Stimulated activated CD4-positive, alpha-beta T cell treated with anti-CD3 and anti-CD28 coated beads, TNF-alpha, amount 100 ng/mL, for 1 hour (primary cell): ENCODE measurements at places on chromosomes 4 and X.

- no peak for DNase-seq
These were observed 434.6 kb downstream of the PCDH11X start for GRCh38 chrX:92213786-92214185.

GRCh38 chr4:104032896-104033295 is 313.1 kb upstream of the TACR3 start:
- DNase-seq = no peak

DNA sequence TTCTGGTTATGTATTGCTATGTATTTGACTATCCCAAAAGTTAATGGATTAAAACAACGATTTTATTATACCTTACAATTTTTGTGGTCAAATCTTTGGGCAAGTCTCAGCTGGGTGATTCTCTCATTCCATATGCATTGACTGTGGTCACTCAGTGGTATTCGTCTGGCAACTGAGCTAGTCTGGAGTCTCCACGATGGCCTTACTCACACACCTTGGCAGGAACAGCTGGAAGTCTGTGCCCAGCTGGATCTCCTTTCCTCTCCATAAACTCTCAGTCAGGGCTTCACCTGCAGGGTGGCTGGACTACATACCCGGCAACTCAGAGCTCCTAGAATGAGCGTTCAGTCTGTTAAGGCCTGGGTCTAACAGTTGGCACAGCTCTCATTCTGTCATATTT is 141.1 kb upstream of the WDFY3 start:
- no peak for DNase-seq

DNA sequence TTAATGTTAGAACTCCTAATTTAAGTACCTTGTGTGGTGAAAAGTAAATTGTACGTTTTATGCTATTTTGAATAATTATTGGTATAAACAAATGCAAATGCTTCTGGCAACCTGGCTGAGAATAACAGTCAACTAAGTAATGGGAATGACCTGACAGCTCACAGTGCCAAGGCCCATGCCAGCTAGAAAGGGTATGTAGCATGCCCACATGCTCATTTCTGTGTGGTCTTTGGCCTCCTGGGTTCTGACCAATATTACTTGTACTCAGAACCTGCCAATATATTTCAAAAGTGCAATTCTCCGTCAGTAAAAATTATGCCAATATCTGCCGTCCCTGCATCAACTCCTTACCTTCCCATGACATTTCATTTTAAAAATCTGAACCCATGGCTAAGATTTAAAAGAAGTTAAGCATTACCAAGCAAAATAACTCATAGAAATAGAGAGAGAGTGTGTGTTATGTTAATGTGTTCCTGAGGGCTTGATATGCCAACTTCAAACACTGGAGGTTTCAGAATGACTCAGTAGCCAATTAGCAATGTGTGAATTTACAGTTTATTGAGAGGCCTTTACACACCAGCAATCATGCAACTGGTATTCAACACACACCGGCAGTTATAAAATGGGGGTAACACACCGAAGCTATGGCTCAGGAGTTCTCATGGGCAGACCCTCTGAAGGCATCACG is 820.8 kb downstream of the FSTL5 start:
- DNase-seq = no peak

GRCh38 chr4:38600575-38600974 is 63.4 kb upstream of the KLF3 start:
- DNase-seq = no peak

DNA sequence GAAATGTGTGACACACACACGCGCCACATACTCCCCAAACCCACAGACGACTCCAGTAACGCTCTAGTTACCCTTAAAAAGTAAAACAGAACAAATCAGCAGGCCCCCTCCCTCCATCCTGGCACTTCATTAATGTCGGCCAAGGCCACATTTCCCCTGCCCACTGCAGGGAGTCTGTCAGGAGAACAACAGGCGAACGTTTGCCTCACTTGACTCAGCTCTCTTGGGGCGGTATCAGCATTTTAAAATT is 671 bp upstream of the FHIP1A start:
- no peak for DNase-seq

DNA sequence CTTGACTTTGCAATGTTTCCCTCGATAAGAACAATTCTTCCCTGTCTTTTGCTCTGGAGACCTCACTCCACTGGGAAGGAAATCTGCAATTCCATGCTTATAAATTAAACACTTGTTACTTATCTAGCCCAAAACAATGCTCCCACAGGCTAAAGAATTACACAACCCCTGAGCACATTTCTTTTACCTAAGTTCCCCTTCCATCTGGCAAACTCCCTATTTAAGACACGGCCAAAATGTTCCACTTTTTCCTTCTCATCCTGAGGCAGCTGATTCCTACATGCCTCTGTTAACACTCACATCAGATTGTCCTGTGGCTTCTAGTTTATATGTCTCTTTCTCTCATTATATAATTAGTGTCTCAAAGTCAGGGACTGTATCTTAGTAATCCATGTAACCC is 211.7 kb downstream of the COX18 start:
- no peak for DNase-seq

DNA sequence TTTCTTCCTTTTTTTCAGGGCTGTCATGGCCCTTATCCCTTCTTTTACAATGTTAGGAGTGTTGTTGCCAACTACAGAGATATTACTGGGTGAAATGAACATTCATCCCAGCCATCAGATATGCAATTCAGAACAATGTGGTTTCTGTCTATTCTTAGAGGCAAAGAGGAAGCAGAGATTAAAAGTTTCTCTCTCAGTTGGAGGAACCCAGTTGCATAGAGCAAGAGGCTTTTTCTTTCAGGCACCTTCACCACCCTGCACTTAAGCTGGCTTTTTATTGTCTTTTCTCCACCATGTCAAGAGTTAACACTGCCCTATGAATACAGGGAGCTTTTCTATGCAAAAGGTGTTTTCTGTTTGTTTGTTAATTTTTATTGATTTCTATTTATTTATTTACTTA is 1559.6 kb upstream of the IGFBP7 start:
- no peak for DNase-seq

DNA sequence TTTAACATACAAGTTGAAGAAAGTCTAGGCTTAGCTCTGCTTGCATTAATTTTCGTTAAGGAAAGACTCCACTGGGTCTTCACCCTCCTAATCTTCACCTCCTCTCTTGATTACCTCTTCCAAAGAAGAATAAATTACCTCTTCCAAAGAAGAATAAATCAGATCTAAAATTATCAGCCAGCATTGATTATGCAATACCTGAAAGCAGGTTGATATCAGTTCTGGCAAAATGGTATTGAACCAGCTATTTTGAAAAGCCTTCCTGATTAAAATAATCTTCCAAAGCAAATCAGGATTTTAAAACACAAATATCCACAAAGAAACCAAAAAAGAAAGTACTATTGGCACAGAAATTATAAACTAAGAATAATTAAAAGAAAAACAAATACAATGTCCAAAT is 36.9 kb downstream of the CDKL2 start:
- DNase-seq = no peak

GRCh38 chr4:20341134-20341738 is 89.5 kb downstream of the SLIT2 start:
- no peak for DNase-seq

DNA sequence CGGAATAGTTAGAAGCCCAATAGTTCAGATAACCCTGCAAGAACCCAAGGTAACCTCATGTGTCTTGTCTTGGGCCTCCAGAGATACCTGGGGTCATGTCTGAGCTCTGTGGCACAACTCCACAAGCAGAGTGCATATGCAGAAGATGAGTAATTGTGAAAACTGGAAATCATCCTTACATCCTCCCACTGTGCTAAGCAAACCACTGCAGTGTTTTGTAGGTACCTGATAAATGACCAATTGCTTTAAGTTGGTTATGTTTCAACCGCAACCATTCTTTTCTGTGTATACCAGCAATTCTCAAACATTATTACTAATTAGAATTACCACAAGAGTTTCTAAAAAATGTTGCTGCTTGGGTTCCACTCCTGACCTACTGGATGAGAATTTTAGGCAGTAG is 73.2 kb downstream of the CBLL2 start:
- DNase-seq = no peak

DNA sequence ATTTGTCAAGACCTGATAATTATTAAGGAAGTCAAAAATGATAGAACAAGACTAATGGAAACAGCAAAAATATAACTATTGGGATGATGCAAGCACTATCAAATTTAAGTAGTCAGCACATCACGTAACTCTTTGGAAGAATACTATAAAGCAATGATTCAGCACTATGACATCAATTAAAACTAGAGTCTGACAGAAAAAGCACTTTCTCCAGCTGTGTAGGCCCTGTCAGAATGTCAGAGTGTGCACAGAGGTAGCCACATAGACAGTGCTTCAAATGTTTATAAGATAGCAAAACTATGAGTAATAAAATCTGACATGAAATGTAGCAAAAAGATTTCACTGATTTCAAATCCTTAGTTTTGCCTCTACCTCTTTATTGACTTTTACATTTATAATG is 1226.6 kb upstream of the ADGRL3 start:
- DNase-seq = no peak

DNA sequence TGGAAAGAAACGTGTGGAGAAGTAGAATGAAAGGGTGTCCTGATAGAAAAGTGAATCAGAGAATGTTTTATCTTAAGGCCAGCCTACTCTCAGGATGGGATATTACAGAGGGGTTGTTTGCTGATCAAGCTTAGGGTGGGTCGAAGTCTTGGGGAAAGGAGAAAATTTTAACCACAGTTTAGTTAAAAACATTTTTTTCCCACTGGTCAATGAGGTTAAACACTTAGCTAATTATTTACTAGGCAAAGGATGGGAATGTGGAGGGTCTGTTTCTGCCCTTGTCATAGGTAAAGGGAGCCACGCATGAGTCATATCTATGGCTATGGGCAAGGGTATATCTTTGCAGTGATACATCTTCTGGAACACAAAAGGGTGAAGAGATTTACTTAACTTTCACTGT is 16.1 kb upstream of the SULT1E1 start:
- no peak for DNase-seq

DNA sequence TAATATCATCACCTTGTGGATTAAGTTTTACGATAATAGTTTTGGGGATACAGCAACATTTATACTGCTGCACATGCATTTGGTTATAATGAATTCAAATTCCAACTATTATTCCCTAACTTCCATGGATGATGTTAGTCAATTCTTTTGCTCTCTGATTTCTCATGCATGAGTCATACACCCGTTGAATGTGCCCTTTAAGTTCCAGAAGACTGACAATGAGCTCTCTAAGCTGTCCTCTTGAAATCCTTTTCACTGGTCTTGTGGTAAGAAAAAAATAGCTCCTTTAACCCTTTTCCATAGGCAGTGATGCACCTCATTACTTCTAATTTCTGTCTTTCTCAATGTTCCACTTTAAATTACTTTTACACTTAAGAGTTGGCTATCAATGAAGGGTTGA is 1095.2 kb upstream of the POU3F4 start:
- no peak for DNase-seq

- DNase-seq = no peak
These were observed 24.0 kb upstream of the DSPP start for GRCh38 chr4:87584222-87584908.

DNA sequence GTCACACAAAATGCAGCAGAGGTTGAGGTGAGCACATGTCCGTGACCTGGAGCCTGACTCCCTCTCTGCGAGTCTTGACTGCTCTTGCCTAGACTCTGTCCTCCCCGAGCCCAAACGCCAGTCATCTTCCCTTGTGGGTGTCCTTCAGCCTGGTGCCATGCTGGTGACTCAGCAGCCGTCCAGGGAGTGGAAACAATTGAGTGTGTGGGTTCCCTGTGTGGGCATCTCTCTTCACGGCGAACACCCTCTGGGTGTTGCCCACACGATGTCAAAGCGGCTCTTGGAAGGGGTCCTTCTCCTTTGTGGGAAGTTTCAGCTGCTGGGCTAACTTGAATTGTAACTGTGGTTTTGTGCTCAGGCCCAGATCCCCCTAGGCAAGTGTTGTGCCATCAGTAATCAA is 17.5 kb upstream of the MSANTD1 start:
- DNase-seq = no peak

GRCh38 chrX:132016628-132017430 is 6.3 kb upstream of the STK26 start:
- no peak for DNase-seq

DNA sequence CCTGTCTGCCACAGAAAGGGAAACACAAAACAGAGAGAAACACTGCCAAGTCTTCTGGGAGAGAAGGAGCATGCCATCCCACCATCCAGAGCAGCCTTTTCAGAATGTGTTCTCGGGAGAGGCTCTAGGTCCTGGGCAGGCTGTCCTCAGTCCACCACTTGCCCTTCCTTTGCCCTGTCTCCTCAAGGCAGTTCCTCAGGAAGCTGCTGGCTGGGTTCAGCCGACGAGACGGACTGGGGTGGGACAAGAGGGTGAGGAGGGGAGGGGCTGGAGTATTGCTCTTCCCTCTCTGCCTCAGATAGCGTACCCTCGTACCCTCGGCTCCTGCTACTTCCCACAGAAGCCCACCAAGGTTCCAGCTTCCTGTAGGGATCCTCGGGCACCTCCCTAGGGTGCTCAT is 26.6 kb upstream of the LGI2 start:
- no peak for DNase-seq

GRCh38 chrX:150569155-150569477 is 695 bp downstream of the MTM1 start:
- no peak for DNase-seq

DNA sequence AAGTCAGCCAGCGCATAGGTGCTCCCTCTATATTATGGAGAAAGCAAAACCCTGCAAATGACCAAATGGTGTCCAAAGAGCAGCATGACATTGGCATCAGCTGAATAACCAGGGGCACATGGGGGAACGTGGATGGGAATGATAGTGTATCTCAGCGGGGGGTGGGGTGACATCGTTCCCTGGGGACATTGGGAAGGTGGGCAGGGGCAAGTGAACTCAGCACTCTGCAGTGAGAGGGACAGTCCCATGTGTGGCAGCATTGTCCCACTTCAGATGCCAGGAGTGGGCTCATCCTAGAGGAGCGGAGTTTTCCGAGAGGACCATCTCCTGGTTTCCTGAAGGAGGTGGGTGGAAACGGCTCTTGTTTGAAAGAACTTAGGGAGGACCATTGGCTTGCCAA is 64.8 kb downstream of the NELFA start:
- DNase-seq = no peak

GRCh38 chrX:103687696-103688201 is 1.2 kb upstream of the MORF4L2 start:
- peak; percentile 0 for DNase-seq
